ENCODE measurements at places on chromosomes 5 and 9.

- DNase-seq = no peak
Observed at GRCh38 chr5:78557601-78558000, 91.0 kb downstream of the LHFPL2 start.

DNA sequence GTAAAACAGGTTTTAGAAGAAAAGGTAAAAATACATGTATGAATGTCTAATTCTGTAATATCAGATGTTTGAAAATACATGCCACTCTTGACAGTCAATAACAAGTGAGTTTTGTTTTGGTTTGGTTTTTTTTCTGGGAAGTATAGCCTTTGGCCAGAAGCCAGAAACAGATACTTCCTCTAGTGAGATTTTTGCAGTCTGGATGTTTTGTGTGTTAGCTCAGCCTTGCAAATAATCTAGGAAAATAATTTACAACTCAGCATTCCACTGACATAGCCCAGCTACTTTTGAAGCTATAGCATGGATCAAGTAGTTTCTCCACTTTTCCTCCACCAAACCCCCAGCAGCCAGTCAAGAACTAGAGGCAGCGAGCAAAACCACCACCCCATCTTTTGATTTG is 56.7 kb downstream of the SLC1A1 start:
- DNase-seq = peak; percentile 69

DNA sequence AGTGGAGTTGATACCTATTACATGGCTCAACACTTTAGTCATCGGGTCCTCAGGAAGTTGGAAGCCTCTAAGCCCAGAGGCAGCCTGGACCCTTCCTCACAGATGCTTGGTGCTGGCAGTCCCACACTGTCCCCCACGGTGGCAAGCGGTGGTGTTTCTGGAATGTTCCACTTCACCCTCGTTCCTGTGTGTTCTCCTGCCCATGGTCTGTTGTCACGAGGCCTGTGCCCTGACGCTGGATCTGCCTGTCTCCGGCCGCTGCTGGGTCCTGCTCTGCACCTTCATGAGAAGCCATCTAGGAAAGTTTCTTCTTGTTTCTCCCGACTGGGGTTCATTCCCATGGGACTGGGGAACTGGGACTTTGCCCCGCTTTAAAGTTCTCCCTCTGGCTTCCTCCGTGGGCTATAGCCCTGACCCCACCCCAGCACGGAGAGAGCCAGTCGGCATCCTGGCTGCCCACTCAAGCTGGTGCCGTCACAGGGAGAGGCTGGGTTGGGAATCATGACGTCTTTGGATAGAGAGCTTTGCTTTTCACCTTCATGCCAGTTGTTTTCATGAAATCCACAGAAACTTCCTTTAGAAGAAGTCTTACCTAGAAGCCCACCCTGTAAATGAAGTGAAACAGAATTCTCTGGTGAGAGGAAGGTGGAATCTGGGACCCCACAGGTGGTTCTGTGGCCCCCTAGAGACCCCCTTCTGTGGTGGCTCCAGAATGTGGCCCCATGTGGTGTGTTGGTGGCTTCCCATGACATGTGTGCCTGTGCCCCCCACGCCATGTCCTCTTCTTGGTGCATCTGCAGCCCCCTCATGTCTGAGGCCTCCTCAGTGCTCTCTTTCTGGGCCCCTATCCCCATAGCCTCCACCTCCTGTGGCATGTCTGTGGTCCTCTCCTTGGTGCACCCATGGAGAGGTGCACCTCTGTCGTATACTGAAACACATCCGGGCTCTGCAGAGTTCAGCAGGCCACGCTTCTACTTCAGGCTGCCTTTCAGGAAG is 43.8 kb downstream of the TRIP13 start:
- no peak for DNase-seq

GRCh38 chr5:149374303-149374702 is 4.8 kb downstream of the IL17B start:
- DNase-seq = no peak

GRCh38 chr5:997001-997474 is 11.6 kb upstream of the NKD2 start:
- DNase-seq = peak; percentile 35

DNA sequence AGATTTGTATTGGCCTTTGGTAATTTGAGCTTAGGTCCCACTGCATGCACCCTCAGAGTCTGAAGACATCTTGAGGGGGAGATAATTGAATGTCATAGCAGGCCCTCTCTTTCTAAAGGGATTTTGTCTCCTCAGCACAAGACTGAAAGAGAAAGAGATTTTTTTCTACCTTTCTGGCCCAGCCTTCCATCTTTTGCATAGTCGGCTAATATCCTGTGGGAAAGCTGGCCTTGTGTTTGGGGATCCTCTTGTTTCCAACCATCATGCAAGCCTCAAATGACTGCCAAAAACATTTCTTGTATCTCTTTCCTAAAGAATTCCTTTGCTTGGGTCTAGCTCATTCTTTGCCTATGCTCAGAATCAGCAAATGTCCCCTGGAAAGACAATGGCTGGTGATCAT is 42.0 kb upstream of the CDK5RAP2 start:
- DNase-seq = no peak

DNA sequence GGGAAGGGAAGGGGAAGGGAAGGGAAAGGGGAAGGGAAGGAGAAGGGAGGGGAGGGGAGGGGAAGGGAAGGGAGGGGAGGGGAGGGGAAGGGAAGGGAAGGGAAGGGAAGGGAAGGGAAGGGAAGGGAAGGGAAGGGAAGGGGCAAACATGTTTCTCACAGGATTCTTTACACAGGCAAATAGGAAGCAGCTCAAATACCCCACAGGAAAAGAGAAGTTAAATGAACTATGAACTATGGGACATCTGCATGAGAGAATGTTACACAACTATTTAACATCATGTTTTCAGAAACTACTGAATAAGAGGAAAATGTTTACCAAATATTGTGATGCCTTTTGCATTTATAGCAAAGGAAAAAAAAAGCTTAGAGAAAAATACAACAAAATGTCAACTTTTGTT is 125.4 kb upstream of the SLC30A5 start:
- no peak for DNase-seq

DNA sequence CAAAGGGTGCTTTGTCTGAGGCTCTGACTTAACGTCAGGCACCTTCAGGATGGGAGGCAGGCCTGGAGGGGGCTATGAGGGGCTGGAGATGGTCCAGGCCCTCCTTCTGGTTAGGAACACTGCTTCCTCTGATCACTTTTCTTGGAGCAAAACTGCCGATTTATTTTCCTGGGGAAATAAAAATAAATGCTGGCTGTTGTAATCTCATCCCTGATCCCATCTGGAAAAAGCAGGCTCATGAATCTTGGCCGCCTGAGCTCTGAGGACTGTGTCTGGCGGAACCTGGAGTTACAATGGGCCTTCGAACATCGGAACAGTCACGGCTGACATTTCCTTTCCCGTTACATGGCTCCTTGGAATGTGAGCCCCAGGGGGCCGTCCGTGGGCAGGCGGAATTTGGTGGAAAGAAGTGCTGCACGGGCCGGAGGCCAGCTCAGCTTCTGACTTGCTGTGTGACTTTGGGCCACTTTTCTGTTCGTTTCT is 157.8 kb downstream of the RGS3 start:
- DNase-seq = peak; percentile 98
